ENCODE measurements at places on chromosomes 16 and 17.

DNA sequence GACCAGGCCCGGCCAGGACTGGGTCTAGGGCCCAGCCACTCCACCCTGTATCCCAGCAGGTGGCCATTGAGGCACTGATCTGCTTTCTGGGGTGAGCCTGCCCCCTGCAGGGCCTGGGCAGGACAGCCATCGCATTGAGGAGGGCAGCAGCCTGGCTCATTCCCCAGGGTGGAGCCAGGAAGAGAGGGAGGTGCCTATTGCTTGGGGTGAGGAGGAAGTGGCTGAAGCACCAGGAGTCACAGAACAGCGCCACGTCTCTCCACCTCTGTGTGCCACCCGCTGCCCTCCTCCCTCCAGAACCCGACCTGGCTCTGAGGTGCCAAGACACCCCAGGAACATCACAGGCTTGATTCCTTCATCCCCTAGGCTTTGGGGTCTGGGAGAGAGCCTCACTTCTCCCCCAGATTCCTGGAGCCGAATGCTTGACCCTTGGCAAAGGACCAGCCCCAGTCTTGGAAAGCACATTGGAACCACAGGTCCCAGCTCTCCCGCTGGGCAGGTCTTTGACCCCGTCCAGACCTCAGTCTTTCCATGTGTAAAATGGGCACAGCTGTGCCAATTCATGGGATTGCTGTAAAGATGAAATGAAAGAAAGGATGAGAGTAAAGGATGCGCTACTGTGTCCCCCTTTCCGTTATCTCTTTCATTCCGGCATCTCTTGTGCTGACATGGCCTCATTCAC is 7.2 kb upstream of the KRT36 start:
- peak; percentile 14 for DNase-seq

DNA sequence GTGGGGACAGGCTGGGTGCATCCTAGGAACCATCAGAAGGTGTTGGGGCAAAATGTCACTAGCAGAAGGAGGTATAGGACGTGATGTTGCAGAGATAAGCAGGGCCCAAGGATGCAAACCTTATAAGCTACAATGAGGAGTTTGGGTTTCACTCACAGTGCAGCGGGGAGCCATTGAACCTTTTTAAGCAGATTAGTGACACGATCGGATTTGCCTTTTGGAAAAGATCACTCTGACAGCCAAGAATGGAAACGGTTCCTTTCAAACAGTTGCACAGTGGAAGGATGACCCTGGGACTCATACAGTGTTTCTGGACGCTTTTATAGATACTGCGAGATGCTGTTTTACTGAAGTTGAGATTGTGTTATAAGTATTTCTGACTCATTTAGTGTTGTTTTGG is 131.8 kb upstream of the CACNG3 start:
- no peak for DNase-seq

GRCh38 chr17:76270127-76270592 is 5.0 kb downstream of the UBALD2 start:
- DNase-seq = no peak

DNA sequence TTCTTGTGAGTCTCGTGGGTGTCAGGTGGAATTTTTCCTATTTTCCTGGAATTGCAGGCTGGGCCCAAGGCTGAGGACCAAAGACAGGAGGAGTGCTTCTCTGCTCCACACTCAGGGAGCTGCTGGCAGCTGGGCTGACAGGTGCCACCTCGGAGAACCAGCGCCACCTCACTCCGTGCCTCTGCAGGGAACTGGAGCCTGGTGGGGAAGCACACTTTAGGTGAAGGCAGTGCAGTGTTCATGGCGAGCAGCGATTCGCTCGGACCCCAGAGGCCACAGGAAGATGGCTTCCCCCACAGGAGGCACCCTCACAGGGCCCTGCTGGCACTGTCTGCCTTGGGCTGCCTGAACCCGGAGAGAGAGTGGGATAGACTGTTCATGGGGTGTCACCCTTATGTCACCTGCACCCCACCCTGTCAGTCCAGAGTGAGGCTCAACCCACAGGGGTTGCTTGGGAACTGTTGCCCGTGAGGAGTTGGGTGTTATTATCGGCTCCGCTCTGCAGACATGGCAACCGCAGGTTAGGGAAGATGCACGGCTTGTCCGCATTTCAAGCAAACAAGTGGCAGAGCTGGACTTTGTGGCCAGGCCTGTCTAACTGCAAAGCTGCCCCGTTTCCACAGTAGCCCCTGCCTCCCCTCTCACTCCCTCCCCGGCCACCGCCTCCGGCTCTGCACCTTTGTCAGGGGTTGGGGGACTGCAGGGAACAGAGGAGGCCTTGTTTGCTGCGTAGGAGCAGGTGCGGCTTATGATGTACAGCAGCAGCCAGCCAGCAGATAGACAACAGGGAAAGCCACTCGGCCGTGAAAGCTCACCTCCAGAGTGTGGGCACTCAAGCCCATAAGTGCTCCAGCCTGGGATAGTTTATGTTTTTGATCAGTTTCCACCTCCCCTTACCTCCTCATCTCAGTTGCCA is 15.5 kb downstream of the TBC1D24 start:
- no peak for DNase-seq

GRCh38 chr16:12513076-12513790 is 290.5 kb downstream of the CPPED1 start:
- DNase-seq = no peak

DNA sequence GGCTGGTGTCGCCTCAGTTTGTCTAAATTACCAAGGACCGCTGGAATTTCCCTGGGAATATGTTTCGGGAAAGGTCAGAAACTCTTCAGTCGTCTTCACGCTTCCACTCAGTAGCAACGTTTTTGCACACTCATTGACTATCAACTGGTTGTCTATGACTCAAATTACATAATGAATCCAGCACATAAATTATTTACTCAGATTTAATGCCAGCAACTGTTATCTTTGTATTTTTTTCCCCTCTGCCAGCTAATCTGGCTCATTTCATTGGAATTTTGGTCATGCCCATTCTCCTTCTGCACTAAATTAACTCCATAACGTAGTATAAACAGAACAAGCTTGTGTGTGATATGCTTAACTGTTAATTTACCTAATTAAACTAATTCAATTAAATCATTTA is 372.7 kb upstream of the ZFHX3 start:
- no peak for DNase-seq

- no peak for DNase-seq
Observed at GRCh38 chr17:40427002-40427491, 9.4 kb upstream of the TOP2A start.

- DNase-seq = no peak
Observed at GRCh38 chr16:59701963-59702930, 968.1 kb upstream of the GOT2 start.

GRCh38 chr17:4786106-4786511 is at the start of gene VMO1:
VMO1 (minus strand) TSS chr17:4786364; CDS start chr17:4786352, 12 bp downstream.
- no peak for DNase-seq

DNA sequence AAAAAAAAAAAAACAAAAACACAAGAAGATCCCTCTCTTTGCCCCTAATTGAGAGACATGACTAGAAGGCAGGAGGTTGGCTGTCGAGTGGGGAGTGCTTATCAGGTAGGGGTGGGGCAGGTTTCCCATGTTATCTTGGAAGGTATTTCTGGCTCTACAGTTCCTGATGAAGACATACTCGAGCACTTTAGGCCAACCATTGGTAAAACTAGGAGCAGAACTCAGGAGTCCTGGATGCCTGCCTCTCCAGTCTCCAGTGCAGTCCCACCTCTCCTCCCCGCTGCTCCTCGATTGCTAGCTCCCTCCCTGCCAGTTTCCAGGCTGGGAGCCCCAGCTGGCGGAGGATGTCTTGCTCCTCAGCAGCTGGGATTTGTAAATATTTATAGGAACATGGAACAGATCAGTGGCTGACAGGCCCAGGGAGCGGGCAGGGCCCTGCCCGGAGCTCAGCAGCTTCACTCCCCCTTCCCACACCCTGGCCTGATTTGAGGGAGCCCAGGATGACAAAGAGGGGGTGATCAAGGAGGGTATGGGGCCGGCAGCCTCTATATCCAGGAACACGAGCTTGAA is 11.4 kb upstream of the C1QL1 start:
- no peak for DNase-seq

GRCh38 chr17:27811961-27812360 is 11.6 kb upstream of the NOS2 start:
- no peak for DNase-seq

GRCh38 chr16:27781195-27781524 is 231.2 kb downstream of the KATNIP start:
- no peak for DNase-seq

GRCh38 chr17:48734333-48735061 is 5.9 kb upstream of the HOXB13 start:
- no peak for DNase-seq

- DNase-seq = no peak
Observed at GRCh38 chr17:72931635-72932034, 160.9 kb downstream of the SLC39A11 start.

DNA sequence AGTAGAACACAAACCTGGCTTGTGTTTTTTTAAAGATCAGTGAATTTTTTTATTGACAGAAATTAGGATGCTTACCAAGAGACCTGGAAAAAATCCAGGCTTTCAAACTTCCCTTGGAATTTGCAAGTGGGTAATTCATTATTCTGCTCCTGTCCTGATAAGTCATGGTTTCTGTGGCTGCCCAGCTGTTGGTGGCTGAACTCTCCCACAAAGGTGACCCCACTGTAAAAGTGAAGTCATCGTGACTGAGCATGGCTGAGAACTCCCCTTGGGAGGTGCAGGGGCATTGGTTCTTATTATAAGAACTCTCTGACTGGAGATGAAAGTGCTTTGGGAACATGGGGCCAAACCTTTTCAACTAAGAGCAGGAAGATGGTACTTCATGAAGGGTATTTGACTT is 46.6 kb upstream of the TANC2 start:
- DNase-seq = no peak

- DNase-seq = no peak
Observed at GRCh38 chr16:57658130-57658877, 9.8 kb upstream of the ADGRG3 start.

DNA sequence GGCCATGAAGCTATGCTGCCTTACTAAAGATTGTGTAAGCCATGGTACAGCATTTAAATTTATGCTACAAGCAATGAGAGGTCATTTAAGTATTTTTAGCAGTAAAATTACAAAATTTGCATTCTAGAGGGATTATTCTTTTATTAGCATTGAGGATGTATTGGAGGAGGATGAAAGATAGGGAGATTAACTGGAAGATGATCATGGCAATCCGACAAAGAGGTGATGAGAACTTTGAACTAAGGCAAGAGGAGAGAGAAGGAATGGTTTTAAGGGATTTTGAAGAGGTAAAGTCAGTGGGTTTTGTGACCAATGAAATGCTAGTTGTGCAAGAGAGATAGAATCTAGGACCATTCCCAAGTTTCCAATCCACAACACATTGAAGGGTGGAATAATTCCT is 129.9 kb downstream of the SNX11 start:
- no peak for DNase-seq

- no peak for DNase-seq
Observed at GRCh38 chr16:24514096-24514495, 25.3 kb upstream of the RBBP6 start.

GRCh38 chr17:82217530-82218204 is 5.0 kb upstream of the CCDC57 start:
- peak; percentile 56 for DNase-seq

- peak; percentile 10 for DNase-seq
Observed at GRCh38 chr17:17494870-17495535, 1.2 kb downstream of the RASD1 start.

- no peak for DNase-seq
Observed at GRCh38 chr17:17547210-17547764, 44.2 kb downstream of the PEMT start.

GRCh38 chr17:56831369-56832095 is 2.2 kb downstream of the C17orf67 start:
- DNase-seq = no peak

DNA sequence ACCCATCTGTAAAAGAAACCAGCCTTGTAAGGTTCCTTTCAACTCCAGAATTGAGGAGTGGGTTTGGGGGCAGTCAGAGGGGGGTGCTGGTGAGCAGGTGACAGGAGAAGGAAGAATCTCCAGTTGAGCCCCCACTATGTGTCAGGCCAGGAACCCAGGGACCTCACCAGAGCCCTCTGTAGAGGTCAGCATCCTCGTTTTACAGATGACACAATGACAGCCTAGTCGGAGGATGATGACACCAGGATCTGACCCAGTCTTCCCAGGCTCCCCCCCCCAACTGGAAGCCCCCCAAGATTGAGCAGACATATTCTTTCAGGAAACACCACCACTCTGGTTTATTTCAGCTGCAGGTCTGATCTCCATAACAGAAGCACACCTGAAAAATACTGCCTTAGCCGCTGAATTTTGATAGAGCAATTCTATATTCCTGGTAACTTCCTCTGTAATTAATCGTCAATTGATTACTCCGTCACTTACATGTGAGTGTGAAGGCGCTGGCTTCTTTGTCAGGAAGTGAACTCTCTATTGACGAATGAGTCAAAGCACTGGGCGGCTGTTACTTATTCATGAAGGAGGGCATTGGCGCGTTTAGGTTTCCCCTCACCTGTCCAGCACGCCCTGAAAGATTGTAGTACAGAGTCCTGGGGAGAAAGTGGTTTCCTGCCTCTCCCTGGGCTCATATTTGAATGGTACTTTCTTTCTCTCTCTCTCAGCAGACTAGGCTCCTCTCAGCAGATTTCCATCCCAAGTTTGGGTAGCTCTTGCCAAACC is 21.2 kb downstream of the SOCS3 start:
- no peak for DNase-seq

DNA sequence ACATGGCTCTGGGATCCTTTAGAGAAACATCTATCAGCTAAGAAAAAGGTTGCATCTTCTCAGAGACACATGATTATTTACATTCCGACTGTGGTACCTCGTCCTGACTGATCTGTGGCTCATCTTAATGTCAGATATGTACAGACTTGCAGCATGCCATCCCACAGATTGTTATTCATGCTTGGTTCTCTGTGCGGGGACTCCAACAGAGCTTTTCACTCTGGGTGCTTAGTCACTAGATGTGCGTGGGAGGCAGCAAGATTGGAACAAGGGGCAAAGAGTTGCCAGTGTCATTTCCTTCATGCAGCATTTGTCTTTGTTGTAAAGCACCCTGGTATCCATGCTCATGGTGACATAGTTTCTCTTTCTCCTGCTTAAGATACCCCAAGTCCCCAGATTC is 179.1 kb upstream of the CACNG5 start:
- DNase-seq = no peak

- DNase-seq = no peak
Observed at GRCh38 chr17:73749337-73749823, 105.1 kb upstream of the SDK2 start.

DNA sequence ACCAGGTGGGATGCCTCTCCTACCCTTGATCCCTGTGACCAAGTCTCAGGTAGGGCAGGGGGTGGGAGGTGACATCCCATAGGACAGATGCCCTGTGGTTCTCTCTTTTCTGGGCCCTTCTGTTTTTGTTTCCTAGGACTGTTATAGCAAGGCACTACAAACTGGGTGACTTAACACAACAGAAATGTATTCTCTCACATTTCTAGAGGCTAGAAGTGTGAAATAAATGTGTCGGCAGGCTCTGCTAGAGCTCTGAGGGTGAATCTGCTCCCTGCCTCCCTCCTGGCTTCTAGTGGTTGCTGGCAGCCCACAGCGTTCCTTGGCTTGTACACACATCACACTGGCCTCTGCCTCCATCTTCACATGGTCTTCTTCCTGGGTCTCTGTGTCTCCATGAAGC is 12.7 kb downstream of the CALB2 start:
- no peak for DNase-seq

DNA sequence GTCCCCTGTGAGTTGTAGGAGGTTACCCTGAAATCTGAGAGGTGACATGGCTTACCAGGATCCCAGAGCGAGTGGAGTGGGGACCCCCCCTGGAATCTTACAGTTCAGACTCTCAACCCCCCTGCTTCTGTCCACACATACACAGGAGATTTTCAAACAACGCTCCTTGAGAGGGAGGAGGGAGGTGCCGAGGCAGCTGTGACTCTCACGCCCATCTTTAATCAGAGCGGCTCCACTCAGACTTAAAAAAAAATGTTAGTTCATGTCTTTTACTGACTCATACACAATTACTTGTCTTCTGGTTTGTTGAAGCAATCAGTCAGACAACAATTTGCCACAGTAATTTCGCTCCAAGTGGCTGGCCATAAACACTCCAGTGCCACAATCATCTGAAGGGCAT is 15.4 kb upstream of the TMEM220 start:
- DNase-seq = no peak

Measured in immature natural killer cell (primary cell).